ENCODE measurements at places on chromosomes 7 and 10.

DNA sequence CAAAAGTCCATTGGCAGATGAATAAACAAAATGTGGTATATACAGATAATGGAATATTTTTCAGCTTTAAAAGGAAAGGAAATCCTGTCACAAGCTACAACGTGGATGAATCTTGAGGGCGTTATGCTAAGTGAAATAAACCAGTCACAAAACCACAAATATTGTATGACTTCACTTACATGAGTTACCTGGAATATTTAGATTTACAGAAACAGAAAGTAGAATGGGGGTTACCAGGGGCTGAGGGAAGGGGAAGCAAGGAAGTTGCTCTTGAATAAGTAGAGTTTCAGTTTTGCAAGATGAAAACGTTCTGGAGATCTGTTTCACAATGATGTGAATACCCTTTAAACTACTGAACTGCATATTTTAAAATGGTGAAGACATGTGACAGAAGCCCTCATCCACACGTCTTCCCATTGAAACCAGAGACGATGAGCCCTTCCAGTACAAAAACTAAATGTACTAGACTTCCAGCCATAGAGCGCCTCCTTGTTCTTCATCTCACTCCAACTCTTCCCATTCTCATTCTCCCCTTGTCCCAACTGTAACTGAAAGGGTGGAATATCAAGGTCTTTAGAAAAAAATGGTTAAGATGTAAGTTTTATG lies 62.4 kb downstream of the MICU1 start:
- DNase-seq: peak; percentile 5

DNA sequence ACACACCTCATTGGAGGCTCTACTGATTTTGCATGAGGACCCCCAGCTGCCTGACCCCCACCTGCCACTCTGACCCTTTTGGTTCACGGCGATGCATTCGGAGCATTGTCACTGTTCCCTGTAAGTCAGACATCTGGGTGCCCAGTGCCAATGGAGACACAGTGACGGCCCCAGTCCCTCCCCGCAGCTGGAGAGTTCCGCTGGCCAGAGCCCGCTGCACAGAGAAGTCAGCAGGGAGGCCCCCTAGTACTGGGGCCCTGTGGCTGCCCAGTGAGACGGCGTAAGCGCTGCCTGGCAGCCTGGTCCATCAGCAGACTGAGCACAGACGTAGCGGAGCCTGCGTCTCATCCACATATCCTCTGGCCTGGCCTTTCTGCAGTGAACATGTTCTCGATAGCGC lies 77.5 kb downstream of the NKX6-2 start:
- DNase-seq: no peak

GRCh38 chr7:107690611-107691010 lies 30.0 kb downstream of the SLC26A4 start:
- DNase-seq: no peak

GRCh38 chr10:50362547-50363125 lies 111.3 kb upstream of the ASAH2 start:
- DNase-seq: no peak

Data from stimulated activated naive CD8-positive, alpha-beta T cell treated with anti-CD3 and anti-CD28 coated beads, Interleukin-15, amount 100 ng/mL, for 72 hours (primary cell).